ENCODE measurements at places on chromosomes 4 and X.

DNA sequence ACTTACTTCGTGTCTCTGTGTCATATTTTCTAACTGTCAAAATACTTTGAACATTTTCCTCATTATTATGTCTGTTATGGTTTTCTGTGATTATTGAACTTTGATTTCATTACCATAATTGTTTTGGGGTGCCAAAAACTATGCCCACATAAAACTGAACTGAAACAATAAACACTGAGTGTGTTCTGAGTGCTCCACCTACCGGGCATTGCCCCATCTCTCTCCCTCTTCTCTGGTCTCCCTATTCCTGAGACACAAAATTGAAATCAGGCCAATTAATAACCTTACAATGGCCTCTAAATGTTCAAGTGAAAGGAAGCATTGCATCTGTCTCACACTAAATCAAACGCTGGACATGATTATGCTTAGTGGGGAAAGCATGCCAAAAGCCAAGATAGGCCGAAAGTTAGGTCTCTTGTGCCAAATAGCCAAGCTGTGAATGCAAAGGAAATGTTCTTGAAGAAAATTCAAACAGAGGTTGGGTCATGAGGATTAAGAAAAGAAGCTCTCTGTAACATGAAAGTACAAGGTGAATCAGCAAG is 972.3 kb downstream of the PCDH7 start:
- DNase-seq: no peak

- no peak for DNase-seq
These were observed 80.2 kb downstream of the HTRA3 start for GRCh38 chr4:8349664-8350236.

- DNase-seq: no peak
These were observed 10.4 kb upstream of the TMEM255A start for GRCh38 chrX:120321520-120322281.

GRCh38 chrX:30538271-30538670 is 39.3 kb downstream of the TASL start:
- DNase-seq: no peak

DNA sequence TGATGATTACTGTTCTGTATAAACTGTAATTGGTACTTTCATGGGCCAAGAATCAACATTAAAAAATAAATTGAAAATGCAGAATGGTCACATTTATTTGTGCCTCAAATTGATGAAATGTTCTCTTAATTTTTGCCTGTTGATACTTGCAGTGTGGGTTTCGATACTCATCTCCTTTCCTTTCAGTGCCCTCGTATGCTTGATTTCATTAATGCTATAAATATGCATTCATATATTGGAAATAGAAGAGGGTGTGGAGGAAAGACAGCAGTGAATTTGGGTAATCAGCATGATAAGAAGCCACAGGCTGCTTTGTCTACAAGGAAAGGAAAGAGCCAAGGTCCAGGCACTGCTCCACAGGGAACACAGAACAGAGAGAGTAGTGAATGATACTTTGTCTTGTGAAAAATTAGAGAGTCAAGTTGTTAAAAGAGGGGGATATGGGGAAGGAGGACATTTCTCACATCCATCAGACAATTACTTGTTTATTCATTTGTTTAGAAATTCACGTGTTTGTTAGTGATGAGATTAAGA is 1.0 kb upstream of the DDX60 start:
- DNase-seq: no peak

DNA sequence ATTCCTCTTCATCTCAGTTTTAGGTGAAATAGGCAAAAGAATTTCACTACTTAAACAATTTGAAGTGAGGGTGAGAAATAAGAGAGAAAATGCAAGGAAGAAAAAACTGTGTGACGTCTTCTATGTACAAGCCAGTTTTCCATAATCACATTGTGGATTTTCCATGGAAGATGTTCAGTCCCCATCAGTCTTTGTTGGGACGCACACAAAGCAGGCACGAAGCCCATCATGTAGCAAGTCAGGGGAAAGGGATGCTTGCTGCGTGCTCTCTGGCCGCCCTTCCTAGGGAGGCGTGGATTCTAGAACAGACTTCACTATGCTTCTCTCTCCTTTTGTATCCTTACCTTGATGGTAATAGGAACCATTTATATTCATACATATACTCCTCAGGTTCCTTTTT is 54.7 kb downstream of the RBPJ start:
- DNase-seq: no peak

DNA sequence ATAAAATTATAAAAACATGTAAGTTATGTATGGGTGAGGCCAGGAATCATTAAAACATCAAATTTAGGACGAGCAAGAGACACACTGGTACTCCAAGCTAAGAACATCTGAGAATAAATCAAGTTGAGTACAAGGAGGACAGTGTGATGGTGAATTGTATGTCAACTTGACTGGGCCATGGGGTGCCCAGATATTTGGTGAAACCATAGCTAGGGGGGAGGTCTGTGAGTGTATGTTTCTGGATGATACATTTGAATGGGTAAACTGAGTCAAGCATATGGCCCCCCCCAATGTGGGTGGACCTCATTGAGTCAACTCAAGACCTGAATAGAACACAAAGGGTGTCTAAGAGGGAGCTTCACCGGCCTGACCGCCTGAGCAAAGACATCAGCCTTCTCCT is 115.3 kb upstream of the BCOR start:
- no peak for DNase-seq

- no peak for DNase-seq
These were observed 36.1 kb upstream of the DOCK11 start for GRCh38 chrX:118459494-118459893.

DNA sequence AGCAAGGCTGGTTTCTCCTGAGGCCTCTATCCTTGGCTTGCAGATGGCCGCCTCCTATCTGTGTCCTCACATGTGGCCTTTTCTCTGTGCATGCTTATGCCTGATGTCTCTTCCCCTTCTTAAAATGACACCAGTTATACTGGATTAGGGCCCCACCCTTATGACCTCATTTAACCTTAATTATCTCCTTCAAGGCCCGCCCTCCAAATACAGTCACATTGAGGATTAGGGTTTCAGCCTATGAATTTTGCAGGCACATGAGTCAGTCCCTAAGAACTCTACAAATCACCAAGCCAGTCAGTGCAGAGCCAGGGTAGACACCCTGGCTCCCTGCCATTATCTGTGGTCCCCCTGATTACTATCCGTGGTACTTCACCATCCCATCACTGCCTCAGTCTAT is 51.6 kb downstream of the MAML3 start:
- no peak for DNase-seq

DNA sequence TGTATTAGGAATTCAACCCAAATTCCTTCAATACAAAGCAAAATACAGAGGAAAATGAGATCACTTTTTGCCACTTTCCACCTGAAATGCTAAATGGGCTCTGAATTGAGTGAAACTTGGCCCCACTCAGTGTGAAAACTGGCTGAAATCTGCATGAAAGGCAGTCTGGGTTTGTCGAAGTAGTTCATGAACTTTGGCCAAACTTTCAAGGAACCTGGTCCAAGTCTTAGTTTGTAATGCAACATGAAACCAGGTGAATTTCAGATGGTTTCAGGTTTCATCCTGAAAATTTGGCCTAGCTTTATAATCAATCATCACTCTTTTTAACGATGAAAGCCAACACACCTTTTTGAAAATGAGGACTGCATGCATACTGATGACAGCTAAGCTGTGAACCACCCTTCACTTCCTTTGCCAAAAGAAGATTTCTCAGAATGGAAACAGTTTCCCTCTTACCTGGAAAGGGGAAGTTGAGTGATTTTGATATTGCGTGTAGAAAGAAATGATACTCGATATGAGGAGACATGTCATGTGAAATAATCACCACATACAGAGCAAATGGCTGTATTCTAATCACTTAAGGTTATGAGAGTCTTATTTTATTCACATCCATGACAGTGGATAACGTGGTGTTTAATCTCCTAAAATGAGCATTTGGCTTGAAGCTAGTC is 209.9 kb upstream of the ETNPPL start:
- no peak for DNase-seq

DNA sequence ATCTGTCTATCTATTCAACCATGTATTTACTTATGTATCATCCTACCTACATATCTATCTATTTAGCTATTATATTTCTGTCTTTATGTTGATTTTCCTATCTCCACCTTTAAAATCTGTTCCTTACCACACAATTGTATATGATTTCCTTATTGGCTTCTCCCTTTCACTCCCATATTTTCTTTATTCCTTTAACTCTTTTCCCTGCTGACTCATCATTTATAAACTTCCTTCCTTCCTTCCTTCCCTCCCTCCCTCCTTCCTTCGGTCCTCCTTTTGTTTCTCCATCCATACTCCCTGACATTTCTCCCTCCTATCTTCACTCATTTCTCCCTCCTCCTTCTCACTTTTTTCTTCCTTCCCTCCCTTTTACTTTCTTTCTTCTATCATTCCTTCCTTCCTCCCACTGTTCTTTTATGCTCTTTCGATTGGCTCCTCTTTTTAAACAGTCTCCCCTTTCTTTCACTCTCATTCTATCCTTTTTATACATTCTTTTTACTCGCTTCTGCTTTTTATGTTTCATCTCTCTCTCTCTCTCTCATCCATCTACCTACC is 100.3 kb downstream of the RBMX2 start:
- no peak for DNase-seq

DNA sequence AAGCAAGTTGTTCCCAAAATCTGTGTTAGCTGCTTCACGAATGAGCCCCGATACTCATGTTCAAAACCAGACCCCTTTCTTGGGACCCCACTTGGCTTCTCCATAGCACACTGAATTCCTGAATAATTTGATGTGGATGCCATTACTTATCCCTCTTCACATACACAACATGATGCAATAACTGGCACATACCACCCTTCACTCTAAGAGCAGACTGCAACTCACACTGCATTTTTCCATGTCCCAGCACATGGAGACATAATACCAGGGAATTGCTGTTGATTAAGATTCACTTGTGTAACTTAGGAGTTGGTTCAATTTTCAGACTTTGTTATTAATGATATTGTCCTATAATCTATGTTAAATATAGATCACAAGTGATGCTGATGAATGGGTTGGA is 213.4 kb downstream of the MAML3 start:
- no peak for DNase-seq

DNA sequence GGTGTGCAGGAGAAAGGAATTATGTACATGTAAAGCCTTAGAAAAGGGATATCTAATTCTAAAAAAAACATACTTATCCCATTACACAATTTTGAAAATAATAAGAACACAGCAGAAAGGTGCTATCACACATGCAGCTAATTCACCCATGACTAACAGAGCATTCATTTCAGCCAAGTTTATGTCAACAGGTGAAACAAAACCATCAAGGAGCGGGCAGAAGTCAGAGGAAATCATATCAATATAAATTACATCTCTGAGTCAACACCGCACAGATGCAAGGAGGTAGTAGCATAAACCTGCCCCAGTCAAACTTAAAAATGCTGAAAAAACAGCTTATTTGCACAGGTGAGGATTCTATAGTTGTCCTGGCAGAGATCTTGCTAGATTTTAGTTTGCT is 197.9 kb downstream of the PRDM5 start:
- no peak for DNase-seq

GRCh38 chr4:173912384-173912783 is 371.1 kb downstream of the FBXO8 start:
- DNase-seq: no peak

DNA sequence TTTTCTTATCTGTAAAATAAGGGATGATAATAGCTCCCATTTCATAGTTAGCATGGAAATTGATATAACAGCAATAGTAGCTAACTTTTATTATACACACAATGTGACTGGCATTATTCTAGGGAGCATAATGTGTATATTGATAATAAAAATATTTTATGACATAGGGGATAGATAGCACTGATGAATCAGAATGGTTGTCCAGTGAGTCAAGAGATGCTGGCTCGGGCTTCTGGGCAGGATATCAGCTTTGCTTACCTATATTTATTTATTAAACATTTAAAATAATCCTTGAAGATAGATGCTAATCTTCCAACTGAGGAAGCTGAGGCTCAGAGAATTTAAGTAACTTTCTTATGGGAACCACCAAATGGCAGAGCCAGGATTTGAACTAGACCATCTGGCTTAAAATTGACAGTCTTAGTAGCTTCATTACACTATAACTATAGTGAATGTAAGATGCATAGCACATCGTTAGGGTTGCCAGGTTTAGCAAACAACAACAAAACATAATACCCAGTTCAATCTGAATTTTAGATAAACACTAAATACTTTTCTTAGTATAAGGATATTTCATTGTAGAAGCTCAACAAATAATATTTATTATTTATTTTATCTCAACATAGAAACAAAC is 2.7 kb downstream of the AFP start:
- no peak for DNase-seq

- DNase-seq: no peak
These were observed 56.0 kb downstream of the TMEM131L start for GRCh38 chr4:153521999-153522801.

DNA sequence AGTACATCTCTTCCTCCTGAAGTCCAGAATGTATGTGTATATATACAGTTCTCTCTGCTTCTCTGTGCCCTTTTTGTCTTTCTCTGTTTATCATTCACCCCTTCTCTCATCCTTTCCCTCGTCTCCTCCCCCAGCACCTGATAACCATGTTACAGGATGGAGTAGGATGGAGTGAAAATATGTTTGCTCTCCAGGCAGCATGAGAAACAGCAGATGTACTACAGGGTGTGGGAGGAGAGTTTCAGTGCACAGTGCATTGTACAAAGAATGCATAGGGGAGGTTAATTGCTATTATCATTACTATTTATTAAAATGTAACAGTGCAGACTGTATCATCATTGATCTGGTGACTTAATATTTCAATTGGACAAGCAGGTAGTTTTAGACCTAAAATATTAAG is 104.5 kb downstream of the MFAP3L start:
- DNase-seq: no peak

DNA sequence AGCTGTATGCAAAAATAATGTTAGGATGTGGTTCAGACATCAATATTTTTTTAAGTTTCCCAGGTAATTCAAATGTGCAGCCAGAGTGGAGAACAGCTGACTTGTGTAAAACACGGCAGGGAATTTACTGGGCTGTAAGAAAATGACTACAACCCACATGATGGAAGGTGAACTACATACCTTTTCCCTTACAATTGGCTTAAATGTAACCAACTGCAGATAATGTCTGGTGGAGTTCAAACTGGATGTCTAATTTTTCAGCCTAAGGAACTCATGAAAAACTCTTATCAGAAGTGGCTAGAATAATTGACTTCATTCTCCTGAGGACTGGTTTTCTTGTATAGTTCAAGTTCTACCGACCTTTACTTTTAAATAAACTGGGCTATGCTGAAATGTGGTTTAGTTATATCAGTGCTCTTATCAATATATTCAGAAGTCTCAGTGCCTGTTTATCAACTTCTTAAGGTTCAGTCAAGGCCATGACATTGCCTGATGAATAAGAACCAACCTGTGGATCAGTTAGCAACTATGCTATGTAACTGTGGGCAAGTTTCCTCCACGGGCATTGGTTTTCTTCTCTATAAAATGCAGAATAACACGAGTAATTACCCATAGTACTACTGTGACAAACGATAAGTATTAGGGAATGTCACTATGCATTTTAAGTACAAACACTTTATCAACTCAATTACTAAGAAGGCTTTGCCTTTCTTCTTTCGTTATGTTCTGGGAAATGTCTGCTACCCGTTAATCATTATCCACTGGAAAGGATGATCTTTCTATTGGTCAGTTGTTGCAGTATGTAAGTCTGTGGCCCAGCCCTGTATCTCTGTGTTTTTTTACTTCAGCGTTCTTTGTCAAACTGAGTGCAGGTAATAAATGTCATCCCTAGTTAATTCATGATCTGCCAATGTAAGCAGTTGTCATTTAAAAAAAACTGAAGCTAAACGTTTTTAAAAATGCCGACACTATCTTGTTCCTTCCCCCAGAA is 181.6 kb downstream of the PCDH7 start:
- no peak for DNase-seq

GRCh38 chr4:136281889-136282288 is 1250.4 kb downstream of the PCDH18 start:
- no peak for DNase-seq

Measured in substantia nigra (tissue), 51 donors.